ENCODE measurements at places on chromosomes 3 and 15.
A peak's percentile ranks its signal among the peaks of the same experiment; 100 is the strongest.

GRCh38 chr3:101665357-101665756 lies 11.6 kb downstream of the ZBTB11 start:
- no peak for DNase-seq

- no peak for DNase-seq
Measured at GRCh38 chr3:100041328-100041749, 73.0 kb downstream of the FILIP1L start.

DNA sequence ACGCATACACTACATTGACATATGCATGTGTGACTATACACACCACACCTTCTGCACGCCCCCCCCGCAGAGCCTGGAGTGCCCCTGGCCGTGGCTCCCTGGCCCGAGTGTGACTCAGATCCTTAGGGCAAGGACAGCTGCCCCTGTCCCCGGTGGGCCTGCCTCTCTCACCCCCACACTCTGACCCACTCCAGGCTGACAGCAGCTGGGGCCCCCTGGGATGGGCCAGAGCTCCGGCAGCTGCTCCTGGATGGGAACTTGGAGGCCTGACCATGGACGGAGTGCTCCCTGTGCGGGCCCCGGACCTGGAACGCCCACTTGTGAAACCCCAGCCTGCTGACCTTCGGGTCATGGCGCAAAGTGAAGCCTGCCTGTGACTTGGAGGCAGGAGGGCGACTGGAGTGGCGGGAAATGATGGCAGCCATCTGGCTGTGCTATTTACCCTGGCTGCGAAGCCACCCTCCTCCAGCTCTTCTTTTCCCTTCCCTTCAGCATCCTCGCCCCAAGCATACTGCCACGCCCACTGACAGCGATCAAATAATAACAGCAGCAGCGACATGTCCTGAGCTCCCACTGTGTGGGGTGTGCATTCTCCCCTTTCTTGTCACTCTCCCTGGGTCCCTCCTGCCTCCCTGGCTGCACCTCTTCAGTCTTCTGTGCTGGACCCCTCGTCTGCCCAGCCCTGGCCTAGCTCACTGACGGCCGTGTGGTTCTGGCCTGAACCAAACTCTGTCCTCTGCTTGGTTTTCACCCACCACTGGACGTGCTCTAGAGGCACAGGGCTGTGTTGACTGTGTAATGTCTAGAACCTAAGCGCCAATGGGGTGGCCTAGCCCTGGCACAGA lies 90.7 kb upstream of the MEF2A start:
- DNase-seq: no peak

DNA sequence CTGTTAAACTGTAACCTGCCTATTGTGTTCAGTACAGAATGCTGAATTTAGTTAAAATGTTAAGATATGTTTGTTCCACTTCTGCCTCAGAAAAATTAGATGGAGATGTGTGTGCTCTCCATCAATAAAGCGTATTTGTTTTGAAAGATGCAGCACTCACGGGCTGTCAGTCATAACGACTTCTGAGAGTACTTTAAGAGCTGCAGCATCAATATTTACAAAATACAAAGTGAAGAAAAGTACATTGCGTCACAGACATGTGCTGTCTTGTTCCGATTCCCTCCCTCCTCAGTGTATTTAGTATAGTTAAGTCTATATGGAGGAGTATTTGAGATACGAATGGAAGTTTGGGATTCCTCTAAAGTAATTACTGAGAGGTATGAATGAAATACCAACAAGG lies 166.6 kb downstream of the BBX start:
- DNase-seq: no peak

GRCh38 chr3:177679568-177680471 lies 482.5 kb upstream of the TBL1XR1 start:
- no peak for DNase-seq

DNA sequence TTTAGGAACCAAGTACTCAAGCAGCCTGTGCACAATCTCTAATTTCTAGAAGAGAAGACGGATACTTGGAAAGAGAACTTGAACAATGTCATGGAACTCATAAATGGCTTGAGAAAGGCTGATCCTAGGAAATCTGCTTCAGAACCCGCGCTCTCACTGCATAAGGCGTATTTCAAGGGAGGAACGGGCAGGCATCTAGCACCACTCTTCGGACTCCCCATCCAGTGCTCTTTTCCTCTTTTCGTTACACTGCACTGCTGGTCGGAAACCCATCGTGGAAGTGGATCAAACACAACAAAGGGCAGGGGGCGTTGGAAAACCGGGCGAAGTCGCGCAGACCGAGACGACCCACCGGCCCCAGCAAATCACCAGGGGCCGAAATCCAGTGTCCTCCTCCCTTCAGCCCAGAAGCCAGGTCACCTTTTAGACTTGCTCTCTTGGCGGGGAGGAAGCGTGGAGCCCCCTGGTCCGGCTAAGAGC lies 539 bp upstream of the TLNRD1 start:
- no peak for DNase-seq

DNA sequence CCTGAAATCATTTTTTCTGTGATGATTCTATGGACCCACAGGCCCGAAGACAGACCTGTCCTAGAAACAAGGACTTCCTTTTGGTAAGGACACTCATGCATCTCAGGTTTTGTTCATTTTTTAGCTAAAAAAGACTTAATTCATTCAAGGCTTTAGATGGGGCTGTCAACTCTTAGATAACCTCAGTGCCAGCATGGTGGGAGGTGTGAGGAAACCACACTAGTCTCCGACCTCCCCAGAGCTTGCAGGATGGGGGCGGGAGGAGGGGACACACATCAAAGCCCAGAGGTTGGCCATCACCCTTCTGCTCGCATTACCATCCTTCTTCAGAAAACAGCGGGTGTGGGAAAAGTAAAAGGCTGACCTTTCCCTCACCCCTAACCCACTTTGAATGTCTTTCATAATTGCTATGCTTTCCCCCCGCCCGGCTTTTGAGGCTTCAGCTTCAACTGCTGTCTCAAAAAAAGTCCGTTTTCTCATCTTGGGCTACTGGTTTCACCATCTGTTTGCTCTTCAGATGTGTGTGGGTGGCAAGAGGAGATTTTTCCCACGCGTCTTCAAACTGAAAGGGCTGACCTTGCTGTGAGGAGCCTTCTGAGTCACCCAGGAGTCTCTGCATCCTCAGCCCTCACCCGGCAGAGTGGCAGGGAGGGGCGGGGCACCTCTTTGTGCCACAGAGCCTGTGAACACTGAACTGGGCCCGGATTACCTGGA lies 27.6 kb upstream of the CXCR6 start:
- DNase-seq: no peak

- DNase-seq: no peak
Measured at GRCh38 chr3:57391767-57392166, 99.3 kb upstream of the ASB14 start.

DNA sequence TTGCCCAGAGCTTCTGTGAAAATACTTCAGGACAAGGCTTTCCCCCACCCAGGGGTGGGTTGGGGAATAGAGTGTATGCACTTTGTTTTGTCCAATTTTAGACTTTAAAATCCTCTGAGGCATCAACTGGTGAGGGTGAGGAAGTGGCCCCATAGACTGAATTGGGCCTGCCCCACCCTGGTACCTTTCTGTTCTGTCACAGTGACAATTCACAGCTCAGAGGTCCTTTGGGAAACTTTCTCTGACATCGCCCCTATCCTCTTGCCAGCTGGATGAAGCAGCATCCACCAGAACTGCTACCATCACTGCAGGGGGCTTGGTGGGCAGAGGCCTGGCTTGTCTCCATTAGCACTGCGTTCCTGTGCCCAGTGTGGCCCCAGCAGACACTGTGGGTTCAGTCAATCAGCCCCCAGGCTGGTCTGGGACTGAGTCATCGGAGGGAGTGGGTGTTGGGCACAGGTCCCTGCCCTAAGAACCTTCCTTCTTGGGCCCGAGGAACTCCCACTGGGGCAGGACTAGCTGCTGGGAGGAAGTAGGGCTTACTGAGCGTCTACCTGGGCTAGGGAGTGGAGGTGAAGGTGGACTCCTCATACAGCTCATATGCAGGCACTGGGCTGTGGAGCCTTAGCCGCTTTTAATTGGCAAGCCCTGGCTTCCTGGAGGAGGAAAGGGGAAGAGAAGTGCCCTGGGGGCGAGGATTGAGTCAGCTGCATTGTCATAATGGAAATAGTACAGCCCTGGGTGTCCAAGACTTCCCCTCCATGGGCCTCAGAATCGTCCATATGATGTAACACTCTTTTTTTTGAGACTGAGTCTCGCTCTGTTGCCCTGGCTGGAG lies 1.5 kb upstream of the PPM1M start:
- DNase-seq: peak; percentile 65

DNA sequence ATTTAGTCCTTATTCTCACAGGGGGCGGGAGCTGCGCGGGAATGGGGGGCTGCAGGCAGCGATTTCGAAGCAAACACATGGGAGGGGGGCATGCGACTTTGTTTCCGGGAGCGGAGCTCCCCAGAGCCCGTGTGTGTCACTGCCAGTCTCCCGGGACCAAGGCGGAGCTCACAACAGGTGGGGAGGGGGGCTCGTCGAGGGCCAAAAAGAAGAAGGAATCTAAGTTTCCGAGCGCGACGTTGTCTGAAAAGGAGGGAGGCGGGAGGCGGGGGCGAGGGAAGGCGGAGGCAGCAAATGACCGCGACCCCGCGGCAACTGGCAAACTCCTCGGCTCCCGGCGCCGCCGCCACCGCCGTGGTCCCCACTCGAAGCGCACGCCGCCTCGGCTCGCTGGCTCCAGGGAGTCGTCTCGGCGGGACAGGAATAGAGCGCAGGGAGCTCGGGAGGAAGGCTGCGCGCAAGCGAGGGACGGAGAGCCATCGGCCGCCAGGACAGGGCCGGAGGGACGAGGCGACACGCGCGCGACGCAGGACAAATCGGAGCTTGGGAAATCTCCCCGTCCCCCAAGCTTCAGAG lies 1.4 kb downstream of the FOXP1 start:
- DNase-seq: peak; percentile 79

DNA sequence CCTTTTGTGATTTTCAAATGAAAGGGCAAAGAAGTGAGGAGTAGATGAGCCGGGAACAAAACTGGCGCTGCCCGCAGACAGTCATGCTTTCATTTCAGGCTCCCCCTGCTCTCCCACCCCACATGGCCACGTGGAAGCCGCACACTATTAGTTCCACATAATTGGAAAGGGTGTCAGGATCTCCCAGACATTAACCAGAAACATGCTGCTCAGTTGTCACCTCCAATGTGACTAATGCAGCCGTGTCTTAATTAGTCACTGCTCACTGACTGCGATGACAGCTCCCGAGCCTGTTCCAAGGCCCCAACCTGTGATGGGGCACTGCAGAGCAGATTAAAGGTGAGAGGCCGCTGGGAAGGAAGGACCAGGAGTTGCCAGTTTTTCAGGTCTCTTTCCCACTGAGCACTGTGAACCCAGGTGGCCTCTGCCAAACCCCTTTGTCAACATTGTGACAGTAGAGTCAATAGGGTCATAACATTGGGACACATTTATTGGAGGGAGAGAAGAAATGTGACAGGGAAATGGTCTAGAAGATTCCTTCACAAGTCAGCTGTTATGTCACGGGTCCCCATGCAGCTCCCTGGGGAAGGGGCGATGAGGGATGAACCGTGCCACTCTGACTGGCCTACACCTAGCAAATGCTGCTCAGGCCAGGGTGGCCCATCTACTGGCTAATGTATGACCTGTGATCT lies 38.6 kb upstream of the SFMBT1 start:
- peak; percentile 48 for DNase-seq

DNA sequence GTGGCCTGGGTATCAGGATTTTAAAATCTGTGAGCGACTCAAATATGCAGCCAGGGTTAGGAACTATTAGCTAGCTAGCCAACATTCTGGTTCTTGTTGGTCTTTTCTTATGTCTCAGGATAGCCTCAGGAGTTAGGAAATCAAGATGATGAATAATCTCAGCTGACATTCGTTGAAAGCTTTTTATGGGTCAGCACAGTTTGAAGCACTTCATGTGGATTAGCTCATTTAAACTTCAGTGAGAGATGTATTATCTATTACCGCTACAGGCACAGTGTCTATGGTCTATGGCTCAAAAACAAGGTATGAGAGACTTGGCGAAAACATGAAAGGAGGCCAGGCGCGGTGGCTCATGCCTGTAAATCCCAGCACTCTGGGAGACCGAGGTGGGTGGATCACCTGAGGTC lies 187.5 kb upstream of the THRB start:
- no peak for DNase-seq

DNA sequence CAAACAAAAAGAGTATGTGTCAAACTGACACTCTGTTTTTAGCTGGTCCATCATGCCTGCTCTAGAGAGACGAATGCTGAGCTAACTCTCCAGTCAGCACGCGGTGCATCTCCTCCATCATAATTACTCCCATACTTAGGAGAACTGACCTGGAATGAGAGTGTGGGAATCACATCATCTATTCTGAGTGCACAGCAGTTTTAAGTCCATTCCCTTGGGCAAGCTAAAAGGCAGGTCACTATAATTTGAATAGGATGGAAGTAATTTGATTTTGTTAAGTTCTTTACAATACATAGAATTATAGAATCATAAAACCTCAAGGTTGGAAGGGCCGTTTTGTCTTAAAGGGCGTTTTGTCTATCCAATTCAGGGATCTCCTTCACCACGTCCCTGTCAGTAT lies 251.6 kb downstream of the XXYLT1 start:
- DNase-seq: no peak

DNA sequence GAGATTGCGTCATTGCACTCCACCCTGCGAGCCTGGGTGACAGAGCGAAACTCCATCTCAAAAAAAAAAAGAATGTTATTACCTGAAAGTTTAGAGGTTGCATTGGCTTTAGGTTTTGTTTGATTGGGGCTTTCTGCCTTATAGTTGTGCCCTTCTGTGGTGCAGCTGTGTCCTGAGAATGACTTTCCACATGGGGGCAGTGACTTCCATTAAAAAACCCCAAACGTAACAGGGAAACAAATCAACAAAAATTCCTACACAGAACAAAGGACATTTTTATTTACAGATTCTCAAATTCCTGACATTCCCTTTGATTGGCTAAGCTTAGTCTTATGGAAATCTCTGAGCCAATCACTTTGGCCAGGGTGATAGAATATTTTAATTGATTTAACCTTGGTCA lies 154.1 kb upstream of the GPR149 start:
- no peak for DNase-seq

DNA sequence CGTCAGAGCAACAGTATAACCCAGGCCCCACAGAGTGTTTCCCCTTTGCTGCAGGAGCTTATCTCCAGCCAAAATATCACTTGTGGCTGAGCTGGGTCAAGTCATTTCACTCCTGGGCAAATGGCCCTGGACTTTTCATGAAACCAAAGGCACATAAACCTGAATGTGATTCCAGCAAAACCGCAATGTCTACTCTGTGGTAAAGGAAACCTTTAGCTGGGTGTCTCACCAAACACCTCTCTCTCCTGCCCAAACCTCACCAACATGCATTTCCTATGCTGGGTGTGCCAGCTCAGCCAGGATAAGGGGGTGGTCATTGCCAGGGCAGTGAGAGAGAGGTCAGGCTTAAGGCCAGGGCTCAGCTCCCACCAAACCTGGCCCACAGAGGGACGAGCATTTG lies 67.4 kb downstream of the GTPBP8 start:
- no peak for DNase-seq

- no peak for DNase-seq
Measured at GRCh38 chr3:71208211-71209095, 375.1 kb downstream of the FOXP1 start.

- DNase-seq: no peak
Measured at GRCh38 chr15:66025015-66025452, 155.7 kb downstream of the RAB11A start.

GRCh38 chr15:97680606-97681220 lies 279.8 kb upstream of the ARRDC4 start:
- no peak for DNase-seq

GRCh38 chr3:123081718-123082369 lies 15.0 kb downstream of the PDIA5 start:
- DNase-seq: no peak

- DNase-seq: no peak
Measured at GRCh38 chr3:190004656-190005055, 116.0 kb downstream of the P3H2 start.

- no peak for DNase-seq
Measured at GRCh38 chr3:164524201-164524600, 554.1 kb downstream of the SI start.

GRCh38 chr3:106839576-106840280 lies 537.5 kb upstream of the CCDC54 start:
- DNase-seq: no peak
